G401 (cell line): ENCODE measurements at places on chromosomes 6 and 20. TPM values are rescaled to one million over a fixed set of nuclear protein-coding genes. Genes with fewer than 3 reads are reported as not detected.

TBP gene
- 32.8 and 37.8 TPM in 2 replicates for total RNA-seq

NKAIN4 gene
- total RNA-seq, result 6.8 and 11.3 TPM in 2 replicates

TRERF1 gene
- 3.3 and 3.8 TPM in 2 replicates for total RNA-seq

RBPJL gene
- total RNA-seq, result not detected in 2 replicates

LINC00237 gene
- not detected in 2 replicates for total RNA-seq

TRAPPC3L gene
- not detected in 2 replicates for total RNA-seq

SPATA25 gene
- 1.0 TPM in 1 of 2 replicates, not detected in the other for total RNA-seq

RRAGD gene
- total RNA-seq, result 11.3 and 18.4 TPM in 2 replicates

MUC21 gene
- not detected in 2 replicates for total RNA-seq

DTD1 gene
- total RNA-seq, result 110 and 135 TPM in 2 replicates

NHLRC1 gene
- total RNA-seq, result not detected in 2 replicates

MRPL2 gene
- total RNA-seq, result 51.0 and 92.2 TPM in 2 replicates

EYA4 gene
- not detected in 2 replicates for total RNA-seq

RNF39 gene
- not detected in 2 replicates for total RNA-seq

DEFB127 gene
- total RNA-seq, result not detected in 2 replicates

PLTP gene
- 129 and 156 TPM in 2 replicates for total RNA-seq

GGT7 gene
- total RNA-seq, result 11.2 and 13.8 TPM in 2 replicates

MAS1 gene
- not detected in 2 replicates for total RNA-seq

ATP6V1G2 gene
- 3.8 and 4.9 TPM in 2 replicates for total RNA-seq

PRKN gene
- total RNA-seq, result 0.18 and 1.1 TPM in 2 replicates

CALHM4 gene
- not detected in 2 replicates for total RNA-seq

SMIM8 gene
- 9.0 TPM in 2 replicates for total RNA-seq

HRH3 gene
- not detected in 2 replicates for total RNA-seq

C20orf141 gene
- not detected in 2 replicates for total RNA-seq

SLC25A27 gene
- not detected in 2 replicates for total RNA-seq

MCHR2 gene
- not detected in 2 replicates for total RNA-seq

MYL9 gene
- total RNA-seq, result 28.2 and 41.4 TPM in 2 replicates
